NCI-H1417 (cell line): ENCODE measurements at places on chromosomes 5 and 9.

GRCh38 chr9:87556039-87556438 is 58.4 kb downstream of the DAPK1 start:
- no peak for DNase-seq

GRCh38 chr5:68243681-68244080 is 28.1 kb downstream of the PIK3R1 start:
- no peak for DNase-seq

DNA sequence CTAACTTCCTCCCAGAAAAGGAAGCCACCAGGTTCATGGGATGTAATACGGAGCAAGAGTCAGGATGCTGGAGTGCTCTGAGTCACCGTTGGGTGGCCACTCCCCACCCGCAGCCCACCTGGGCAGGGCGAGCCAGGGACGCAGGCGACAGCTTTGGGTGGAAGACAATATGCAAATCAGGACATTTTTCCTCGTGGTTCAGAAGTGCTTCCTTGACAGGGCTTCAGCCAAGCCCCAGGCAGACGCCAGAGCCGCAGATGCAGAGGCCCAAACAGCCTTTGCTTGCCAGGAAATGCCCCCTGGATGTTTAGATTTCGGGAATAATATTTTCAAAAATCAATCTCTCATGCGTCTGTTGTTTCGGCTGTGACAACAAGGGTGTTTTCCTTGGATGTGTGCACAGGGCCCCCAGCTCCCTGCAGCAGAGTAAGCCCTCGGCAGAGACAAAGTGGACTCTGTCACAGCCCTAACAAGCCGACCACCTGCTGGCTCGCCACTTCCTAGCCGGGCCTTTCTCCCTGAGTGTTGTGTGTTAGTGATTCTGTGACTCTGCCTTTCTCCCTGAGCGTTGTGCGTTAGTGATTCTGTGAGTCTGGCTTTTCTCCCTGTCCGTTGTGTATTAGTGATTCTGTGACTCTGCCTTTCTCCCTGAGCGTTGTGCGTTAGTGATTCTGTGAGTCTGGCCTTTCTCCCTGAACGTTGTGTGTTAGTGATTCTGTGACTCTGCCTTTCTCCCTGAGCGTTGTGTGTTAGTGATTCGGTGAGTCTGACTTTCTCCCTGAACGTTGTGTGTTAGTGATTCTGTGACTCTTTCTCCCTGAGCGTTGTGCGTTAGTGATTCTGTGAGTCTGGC is 11.8 kb upstream of the SLC9A3 start:
- peak; percentile 74 for DNase-seq

DNA sequence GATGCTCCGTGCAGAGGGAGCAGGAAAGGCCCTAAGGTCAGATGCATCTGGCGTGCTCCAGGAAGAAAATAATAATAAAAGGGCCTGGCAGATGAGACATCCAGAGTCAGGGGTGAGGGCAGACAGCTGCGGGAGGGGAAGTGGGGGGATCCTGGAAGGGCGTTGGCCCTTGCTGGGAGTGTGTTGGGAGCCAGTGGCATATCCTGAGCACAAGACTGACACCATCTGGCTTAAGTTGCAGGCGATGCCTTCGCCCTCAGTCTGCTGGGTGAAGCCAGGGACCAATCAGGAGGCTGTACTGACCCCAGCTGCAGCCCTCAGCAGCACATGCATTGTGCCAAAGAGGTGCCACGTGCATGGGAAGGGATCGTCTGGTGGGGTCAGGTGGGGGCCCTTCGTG is 3.8 kb downstream of the OR2V2 start:
- DNase-seq = no peak

DNA sequence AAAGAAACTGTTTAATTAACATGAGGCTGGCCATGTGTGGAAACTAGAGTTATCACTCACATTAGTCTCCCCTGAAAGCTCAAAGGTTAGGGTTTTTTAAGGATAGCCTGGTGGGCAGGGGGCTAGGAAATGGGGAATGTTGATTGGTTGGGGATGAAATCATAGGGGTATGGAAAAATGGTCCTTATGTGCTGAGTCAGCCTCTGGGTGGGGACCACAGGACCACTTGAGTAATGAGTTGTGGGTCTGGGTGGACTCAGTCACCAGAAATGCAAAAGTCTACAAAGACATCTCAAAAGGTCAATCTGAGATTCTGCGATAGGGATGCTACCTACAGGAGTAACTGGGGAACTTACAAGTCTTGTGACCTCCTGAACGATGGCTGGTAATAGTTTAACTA is 362.8 kb downstream of the DMAC1 start:
- no peak for DNase-seq

GRCh38 chr5:154202379-154203260 is 12.1 kb downstream of the GALNT10 start:
- no peak for DNase-seq
